Suprapubic skin (tissue), 4 donors: ENCODE measurements at places on chromosomes 3 and 15. TPM values are rescaled to one million over a fixed set of nuclear protein-coding genes. Genes with fewer than 3 reads are reported as not detected.

The UROC1 gene
- total RNA-seq: not detected

The ARID3B gene
- total RNA-seq: 6.7 TPM

The EPB42 gene
- not detected for total RNA-seq

The SOX14 gene
- not detected for total RNA-seq

The SLC2A2 gene
- not detected for total RNA-seq

The SPSB4 gene
- not detected for total RNA-seq

DNA sequence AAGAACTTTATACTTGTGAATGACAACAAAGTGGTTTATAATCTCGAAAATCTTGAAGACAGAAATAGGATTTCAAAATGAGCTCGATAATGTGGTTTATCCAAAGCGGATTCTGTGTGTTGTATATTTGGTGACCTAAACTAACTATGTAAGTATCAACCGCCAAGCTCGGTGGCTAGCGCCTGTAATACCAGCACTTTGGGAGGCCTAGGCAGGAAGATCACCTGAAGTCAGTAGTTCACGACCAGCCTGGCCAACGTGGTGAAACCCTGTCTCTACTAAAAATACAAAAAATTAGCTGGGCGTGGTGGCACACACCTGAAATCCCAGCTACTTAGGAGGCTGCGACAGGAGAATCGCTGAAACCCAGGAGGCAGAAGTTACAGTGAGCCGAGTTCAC is 2.2 kb downstream of the ATP13A3 start:
- no peak overlapping the region for H3K27ac ChIP-seq
- peaks cover 34% of the 10 kb centered on the region for H3K4me1 ChIP-seq
- H3K4me3 ChIP-seq: no peak overlapping the region
- no peaks in the 10 kb centered on the region for H3K27me3 ChIP-seq
- H3K36me3 ChIP-seq: no peaks in the 10 kb centered on the region

- H3K4me3 ChIP-seq: no peak overlapping the region
- no peaks in the 10 kb centered on the region for H3K27me3 ChIP-seq
- H3K4me1 ChIP-seq: no peaks in the 10 kb centered on the region
- no peak overlapping the region for H3K27ac ChIP-seq
- DNase-seq: no peak
Observed at GRCh38 chr3:71376503-71376902, 207.0 kb downstream of the FOXP1 start.

- H3K4me1 ChIP-seq: no peaks in the 10 kb centered on the region
- H3K27ac ChIP-seq: no peak overlapping the region
- no peak overlapping the region for H3K4me3 ChIP-seq
Observed at GRCh38 chr3:140472306-140473020, 205.4 kb upstream of the TRIM42 start.

GRCh38 chr15:40803688-40804087 is 3.2 kb upstream of the ZFYVE19 start:
- peaks cover 4% of the 10 kb centered on the region for H3K36me3 ChIP-seq
- peaks cover 22% of the 10 kb centered on the region for H3K4me1 ChIP-seq
- H3K4me3 ChIP-seq: no peak overlapping the region
- no peak for DNase-seq

DNA sequence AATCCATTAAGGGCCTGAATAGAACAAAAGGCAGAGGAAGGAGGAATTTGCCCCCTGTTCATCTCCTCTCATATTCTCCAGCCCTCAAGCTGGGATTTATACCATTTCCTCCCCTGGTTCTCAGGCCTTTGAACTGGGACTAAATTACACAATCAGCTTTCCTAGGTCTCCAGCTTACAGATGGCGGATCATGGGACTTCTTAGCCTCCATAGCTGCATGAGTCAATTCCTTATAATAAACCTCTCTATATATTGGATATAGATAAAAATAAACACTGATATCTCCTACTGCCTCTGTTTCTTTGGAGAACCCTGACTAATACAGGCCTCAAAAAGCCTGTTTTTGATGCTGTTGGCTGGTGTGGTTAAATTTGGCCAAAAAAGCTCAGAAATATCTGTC is 84.5 kb upstream of the TMEM108 start:
- DNase-seq: no peak
- no peak overlapping the region for H3K27ac ChIP-seq
- H3K4me3 ChIP-seq: no peak overlapping the region
- H3K27me3 ChIP-seq: no peaks in the 10 kb centered on the region
- no peaks in the 10 kb centered on the region for H3K36me3 ChIP-seq

DNA sequence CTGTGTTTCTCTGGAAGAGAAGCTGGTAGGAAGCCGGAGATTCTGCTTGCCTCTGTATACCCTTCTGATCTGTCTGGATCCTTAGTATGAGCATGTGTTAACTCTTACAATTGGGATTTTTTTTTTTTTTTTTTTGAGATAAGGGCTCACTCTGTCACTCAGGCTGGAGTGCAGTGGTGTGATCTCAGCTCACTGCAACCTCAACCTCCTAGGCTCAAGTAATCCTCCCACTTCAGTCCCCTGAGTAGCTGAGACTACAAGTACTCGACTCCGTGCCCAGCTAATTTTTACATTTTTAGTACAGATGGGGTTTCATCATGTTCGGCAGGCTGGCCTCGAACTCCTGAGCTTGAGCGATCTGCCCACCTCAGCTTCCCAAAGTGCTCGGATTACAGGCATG is 44.5 kb downstream of the RPN1 start:
- no peak for DNase-seq
- no peaks in the 10 kb centered on the region for H3K27me3 ChIP-seq
- peaks cover 12% of the 10 kb centered on the region for H3K4me1 ChIP-seq
- H3K36me3 ChIP-seq: no peaks in the 10 kb centered on the region

DNA sequence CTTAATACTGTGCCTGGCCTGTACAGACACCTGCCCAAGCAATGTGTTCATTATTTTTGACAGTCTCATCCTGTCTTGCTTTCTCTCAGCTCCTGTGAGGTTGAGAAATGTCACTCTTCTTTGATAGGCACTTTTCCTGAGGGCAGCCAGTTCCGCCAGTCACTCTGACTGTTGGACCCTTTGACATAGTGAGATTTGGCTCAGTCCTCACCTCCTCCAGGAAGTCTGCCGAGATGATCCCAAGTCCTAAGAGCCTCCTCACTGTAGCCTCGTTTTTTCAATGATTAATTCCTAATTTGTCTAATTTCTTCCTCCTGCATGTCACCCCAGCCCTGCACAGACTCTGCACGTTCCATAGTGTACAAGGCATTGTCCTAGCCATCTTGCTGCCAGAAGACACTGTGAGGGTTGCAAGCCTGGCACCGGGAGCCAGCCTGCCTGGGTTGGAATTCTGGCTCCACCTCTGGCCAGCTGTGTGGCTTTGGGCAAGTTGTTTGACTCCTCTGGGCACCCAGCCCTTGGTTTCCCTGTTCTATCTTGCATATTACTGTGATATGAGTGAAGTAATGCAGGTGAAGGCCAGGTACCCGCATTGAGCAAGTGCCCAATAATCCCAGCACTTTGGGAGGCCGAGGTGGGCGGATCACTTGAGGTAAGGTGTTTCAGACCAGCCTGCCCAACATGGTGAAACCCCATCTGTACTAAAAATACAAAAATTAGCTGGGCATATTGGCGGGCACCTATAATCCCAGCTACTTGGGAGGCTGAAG is 24.3 kb downstream of the RPLP1 start:
- no peaks in the 10 kb centered on the region for H3K36me3 ChIP-seq
- no peaks in the 10 kb centered on the region for H3K4me1 ChIP-seq
- no peak overlapping the region for H3K27ac ChIP-seq

DNA sequence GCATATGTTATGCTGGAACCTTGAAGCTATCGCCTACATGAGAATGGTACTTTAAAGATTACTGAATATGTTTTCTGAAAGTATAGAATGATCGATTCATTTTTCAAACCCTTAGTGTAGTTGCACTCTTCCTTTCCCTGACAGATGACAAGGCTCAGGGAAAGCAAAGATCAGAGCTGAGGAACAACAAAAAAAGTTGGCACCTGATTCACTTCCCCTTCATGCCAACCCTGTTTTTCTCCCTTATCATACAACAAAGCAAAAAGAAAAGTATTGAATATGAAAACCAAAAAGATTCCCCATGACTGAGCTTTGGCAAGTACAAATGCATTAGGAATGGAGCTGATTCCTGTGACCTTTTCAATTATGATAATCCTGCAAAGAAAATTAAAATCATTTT is 1012.7 kb downstream of the FHIT start:
- no peak overlapping the region for H3K27ac ChIP-seq
- H3K36me3 ChIP-seq: no peaks in the 10 kb centered on the region
- H3K4me3 ChIP-seq: no peak overlapping the region
- H3K27me3 ChIP-seq: no peaks in the 10 kb centered on the region
- no peaks in the 10 kb centered on the region for H3K4me1 ChIP-seq
- DNase-seq: no peak

DNA sequence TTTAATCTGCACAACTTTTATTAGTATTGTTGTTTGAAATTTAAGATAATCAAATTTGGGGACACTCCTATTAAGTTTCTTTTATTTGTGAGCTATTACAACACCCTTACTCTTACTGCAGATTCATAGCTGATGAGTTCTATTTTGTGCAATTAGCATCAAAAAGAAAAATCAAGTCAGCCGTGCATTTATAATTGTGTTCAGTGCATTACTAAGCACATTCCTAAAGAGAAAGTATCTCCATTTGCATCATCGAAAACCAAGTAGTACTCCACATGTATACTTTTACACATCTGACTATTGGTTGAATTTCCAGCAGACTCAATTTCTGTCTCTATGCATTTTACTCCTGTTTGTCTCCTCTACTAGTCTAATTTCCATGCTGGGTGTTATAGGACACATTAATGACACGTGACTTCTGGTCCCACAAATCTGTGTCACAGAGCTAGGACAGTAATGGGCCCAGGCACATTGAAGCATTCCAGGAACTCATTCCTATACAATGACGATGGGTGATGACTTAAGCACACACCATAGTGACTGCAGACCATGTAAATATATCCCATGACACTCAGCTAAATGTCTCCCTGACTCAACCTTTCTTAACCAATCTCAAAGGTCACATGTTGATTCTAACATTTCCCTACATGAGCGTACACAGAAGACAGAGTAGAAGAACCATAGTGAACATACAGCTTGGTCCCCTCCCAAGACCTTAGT is 477.5 kb downstream of the LPP start:
- H3K36me3 ChIP-seq: no peaks in the 10 kb centered on the region
- peaks cover 35% of the 10 kb centered on the region for H3K4me1 ChIP-seq
- H3K27ac ChIP-seq: no peak overlapping the region
- H3K4me3 ChIP-seq: no peak overlapping the region
- DNase-seq: no peak
- no peaks in the 10 kb centered on the region for H3K27me3 ChIP-seq

- no peaks in the 10 kb centered on the region for H3K4me1 ChIP-seq
- DNase-seq: no peak
- H3K36me3 ChIP-seq: no peaks in the 10 kb centered on the region
- no peak overlapping the region for H3K27ac ChIP-seq
- H3K4me3 ChIP-seq: no peak overlapping the region
- no peaks in the 10 kb centered on the region for H3K27me3 ChIP-seq
Observed at GRCh38 chr3:3499987-3500386, 299.2 kb upstream of the LRRN1 start.

DNA sequence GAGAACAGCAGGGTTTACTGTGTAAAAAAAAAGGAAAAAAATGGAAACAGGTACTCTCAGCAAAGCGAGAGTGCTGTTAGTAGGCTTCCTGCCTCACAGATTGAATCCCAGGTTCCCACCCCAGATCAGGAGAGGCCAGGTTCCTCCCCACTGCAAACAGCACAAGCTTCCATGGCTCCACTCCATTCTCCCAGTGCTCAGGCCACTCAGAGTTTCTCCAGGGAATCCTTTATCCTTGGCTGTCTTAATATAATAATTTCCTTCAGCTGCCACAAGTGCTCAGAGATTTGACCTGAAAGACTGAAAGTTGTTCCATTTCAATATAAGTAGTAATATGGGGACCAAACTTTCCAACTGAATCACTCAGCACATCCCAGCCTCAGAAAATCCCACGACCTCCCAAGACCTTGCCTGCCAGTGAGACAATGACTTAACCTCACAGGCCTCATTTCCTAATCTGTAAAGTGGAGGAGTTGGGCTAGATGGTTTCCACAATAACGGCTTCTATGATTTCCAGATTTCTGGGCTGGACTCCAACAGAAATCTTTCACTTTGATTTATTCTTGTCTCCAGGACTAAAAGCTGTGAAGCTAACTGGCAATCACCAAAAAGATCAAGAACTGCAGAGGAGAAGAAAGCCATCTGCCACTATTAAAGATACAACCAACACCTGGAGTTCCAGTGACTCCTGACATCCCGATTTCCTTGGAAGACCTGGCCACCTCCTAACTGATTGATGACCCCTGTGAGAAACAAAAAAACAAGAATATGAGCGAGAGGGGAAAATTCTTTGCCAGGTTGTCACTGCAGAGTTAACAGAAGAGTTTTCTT is 289.5 kb downstream of the NEK10 start:
- no peak for DNase-seq
- no peaks in the 10 kb centered on the region for H3K36me3 ChIP-seq
- no peak overlapping the region for H3K27ac ChIP-seq

GRCh38 chr3:57696801-57697321 is 4.0 kb upstream of the DENND6A start:
- no peak overlapping the region for H3K4me3 ChIP-seq
- no peak for DNase-seq
- no peaks in the 10 kb centered on the region for H3K27me3 ChIP-seq
- H3K27ac ChIP-seq: peak overlapping the region; percentile 23
- peaks cover 13% of the 10 kb centered on the region for H3K4me1 ChIP-seq
- H3K36me3 ChIP-seq: no peaks in the 10 kb centered on the region

DNA sequence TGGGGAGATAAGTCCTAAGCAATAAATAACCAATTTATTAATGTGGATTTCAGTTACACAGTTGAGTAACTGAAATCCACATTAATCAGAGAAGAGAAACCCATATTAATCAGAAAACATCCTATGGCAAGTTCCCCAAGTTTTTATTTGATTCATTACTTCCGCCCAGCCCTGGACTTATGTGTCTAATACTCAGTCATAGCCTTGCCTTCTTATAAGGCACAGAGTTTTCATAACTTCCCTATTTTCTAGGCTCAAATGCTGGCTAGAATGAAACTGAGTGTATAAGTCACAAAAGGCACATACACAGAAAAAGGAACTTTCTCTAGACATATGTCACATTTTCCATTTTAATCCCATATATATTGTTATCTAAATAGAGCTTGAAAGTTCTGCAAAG is 28.8 kb downstream of the CD47 start:
- no peaks in the 10 kb centered on the region for H3K4me1 ChIP-seq
- H3K27me3 ChIP-seq: no peaks in the 10 kb centered on the region
- peaks cover 26% of the 10 kb centered on the region for H3K36me3 ChIP-seq

DNA sequence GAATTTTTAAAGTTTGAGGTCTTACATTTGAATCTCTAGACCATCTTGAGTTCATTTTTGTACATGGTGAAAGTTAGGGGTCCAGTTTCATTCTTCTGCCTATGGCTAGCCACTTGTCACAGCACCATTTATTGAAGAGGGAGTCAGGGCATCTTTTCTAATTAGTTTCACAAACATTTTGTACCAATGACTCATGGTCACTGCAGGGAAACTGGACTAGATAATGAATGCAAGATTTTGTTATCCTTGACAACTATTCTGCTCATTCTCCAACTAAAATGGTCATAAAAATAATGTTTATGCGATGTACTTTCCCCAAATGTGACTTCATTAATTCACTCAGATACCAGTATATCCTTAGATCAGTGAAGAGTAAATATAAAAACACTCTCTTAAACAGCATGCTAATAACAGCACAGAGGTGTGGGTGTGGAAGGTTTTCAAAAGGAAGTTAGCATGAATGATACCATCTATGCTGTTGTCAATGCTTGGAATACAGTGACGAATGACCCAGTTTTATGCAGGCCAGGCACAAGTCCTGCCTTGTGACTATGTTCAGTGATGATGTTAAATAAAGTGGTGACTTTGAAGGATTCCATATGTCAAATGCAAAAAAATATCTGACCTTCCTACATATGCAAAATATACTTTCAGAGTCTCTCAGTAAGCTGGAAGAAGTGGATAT is 314.9 kb upstream of the TMCO5A start:
- H3K27ac ChIP-seq: no peak overlapping the region
- DNase-seq: no peak

- H3K36me3 ChIP-seq: no peaks in the 10 kb centered on the region
- H3K4me3 ChIP-seq: no peak overlapping the region
- H3K4me1 ChIP-seq: no peaks in the 10 kb centered on the region
- no peak overlapping the region for H3K27ac ChIP-seq
Observed at GRCh38 chr3:30248423-30248822, 358.0 kb upstream of the TGFBR2 start.
